ENCODE measurements at places on chromosomes 2 and 18.

DNA sequence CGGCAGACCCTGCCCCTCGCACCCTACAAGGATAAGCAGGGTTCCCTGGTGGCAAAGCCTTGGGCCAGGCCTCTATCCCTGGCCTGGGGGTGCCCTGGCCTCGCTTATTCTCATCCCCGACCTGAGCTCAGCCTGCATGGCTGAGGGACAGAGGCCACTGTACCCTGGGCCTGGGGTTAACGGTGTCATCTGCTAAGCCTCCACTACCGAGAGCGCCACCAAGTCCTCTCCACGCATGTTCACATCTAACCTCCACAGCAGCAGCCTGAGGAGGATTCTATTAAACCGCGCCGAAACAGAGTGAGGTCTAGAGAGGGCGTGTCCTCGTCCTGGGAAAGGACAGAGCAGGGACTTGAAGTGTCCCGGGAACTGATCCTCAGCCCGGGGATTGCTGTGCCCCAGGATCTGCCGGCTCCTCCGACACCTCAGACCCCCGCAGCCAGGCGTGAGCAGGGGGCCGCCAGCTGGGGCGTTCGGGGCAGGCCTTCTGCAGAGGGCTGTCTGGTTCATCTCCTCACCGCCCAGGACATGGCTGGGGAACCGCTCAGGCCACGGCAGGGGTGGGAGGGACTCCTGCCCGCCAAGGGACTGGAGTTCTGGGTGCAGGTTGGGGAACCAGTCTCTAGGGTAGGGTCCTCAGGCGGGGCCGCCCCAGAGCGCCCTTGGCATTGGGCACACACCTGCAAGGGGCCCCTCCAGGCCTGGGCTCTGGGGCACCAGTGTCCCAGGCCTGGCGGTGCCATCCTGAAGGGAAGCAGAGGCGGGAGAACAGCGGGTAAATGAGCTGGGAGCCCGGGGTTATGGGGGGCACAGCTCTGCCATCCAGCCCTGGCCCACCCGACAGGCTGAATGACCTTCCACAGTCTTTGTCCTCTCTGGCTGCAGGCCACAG lies 68.0 kb upstream of the SMAD7 start:
- DNase-seq = no peak

- DNase-seq = no peak
Measured at GRCh38 chr2:16224298-16225045, 284.1 kb downstream of the MYCN start.

GRCh38 chr2:140737006-140737405 lies 1393.8 kb downstream of the LRP1B start:
- DNase-seq = no peak

DNA sequence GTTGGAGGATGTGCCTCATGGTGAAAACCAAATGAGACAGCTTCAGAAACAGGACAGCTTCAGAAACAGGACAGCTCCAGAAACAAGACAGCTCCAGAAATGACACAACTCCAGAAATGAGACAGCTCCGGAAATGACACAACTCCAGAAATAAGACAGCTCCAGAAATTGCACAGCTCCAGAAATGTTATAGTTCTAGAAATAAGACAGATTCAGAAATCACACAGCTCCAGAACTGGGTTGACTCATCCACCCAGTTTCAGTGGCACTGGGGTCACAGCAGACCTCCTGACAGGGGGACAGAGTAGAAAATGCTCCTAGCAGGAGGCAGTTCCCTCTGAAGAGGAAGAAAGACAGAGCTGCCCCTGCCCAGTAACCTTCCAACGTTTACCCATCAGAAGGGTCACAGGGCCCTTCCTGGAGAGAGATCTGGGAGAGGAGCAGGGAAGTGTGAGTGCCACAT lies 26.9 kb upstream of the COL6A3 start:
- no peak for DNase-seq

- DNase-seq = peak; percentile 84
Measured at GRCh38 chr18:34122724-34123334, 101.9 kb downstream of the NOL4 start.

- DNase-seq = no peak
Measured at GRCh38 chr2:234278556-234279255, 218.2 kb downstream of the ARL4C start.

DNA sequence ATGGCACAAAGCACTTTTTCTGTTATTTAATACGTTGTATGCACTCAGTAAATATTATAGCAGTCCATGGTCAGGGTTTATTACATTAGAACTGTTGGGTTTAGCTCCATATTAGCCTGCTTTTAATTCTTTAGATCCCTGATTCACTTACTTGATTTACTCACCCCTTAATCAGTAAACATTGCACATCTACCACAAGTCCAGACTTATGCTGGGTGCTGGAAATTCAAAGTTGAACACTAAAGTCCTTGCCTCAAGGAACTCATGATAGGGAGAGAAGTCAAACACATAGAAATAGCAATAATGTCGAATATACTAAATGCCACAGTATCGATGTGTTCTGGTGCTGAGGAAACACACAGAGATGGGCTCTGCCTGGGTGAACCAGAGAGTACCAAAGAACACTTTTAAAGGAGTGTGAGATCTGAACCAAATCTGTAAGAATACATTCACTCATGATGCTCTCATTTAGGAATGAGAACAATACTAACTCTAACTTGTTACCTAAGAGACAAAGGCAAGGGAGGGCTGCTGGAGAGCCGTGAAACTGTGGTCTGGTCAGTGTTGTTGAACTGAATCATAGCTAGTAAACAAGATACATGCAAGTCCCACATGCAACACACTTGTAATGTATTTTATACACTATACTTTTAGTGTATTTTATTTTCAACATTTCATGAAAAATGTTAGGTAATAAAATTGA lies 4.9 kb downstream of the STAT4 start:
- no peak for DNase-seq

- no peak for DNase-seq
Measured at GRCh38 chr2:48454504-48454903, 75.5 kb upstream of the STON1 start.

DNA sequence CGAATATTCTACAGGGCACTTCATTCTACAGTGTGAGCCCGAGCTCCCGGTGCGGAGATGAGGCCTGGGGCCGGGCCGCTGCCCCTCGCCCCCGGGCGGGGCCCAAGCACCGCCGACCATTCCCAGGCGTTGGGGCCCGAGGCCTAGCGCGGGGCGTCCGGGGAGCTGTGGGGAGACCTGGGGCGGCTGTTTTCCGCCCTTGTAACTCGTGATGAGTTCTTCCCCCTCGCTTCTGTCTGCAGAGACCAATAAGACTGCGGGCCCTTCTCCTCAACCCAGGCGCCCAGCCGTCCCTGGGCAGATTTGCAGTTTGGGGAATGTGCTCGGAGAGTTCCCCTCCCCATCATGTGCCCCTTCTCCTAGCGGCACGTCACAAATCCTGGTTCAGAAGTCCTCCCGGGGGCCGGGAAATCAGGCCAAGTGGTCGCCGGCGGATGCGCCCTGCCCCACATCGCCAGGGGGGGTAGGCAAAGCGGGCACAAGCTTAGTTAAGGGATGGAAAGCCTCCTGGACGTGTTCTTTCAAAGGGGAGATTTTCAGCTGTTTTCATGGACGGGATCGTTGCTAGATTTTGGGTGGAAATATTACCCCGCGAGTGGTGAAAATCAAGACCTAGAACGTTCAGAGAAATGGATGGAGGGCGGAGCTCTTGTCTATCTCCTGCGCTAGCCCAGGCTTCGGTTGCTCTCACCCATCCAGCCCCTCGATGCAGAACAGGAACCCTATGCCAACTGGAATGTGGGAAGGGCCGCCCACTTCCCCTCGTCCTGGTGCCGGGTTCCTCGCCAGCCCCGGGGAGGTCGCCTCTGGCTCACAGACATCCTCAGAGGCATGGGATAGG lies 18.8 kb upstream of the HAAO start:
- peak; percentile 39 for DNase-seq

DNA sequence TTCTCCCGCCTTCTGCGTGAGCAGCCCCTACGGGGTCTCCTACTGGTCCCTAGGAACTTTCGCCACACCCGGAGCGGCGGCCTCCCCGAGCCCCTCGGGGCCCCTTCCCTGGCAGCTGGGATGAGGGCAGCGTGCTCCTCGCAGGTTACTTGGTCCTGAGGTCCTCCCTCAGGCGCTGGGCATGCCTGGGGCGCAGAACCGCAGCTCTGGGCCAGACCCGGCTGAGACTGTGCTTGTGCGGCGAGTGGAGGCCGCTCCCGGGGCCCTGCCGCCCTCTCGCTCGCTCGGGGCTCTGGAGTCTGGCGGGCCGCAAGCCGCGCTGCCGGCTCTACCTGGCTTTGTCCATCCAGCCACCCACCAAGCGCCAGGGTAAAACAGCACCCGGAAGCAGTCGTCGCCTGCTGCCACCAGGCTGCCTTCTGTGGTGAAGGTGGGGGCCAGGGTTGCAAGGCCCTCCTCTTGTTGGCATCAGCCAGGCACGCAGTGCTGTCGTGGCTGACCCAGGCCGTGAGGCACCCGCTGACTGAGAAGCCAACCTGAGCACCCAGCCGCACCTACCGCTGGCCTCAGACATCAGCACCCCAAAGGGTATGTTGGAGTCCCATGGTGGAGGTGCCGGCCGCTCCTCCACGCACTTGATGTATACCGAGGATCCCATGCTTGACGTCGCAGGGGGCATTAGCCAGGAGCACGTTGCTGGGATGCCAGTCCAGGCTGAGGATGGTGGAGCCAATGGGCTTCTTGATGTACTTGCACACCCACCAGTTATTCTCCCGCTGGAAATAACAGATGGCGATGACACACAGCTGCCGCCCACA lies 46.1 kb upstream of the PTH2R start:
- no peak for DNase-seq

GRCh38 chr2:1406434-1406833 lies 6.8 kb upstream of the TPO start:
- DNase-seq = no peak

DNA sequence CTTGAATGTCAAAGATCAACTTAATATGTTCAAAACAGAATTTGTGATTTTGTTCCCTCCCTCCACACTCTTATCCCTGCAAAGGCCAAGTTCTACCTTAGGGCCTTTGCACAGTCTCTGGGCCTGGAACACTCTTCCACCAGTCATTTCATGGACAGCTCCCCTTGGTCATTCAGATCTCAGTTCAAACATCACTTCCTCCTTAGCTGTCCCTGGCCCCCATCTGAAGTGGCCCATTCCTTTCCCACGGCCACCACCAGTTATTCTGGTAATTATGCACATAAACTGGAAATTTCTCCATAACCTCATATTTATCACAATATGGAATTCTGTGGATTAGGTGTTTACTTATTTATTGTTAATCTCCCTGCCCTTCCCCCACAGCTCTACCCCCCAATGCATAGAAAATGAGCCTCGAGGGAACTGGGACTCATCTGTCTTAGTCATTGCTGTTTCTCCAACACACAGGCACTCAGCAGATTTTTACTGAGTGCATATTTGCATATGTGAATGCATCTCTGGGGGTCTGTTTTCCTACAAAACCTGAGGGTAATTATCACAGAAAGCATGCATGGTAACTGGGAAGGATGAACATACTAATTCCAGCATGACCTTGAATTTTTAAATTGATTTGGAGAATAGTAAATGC lies 35.5 kb upstream of the SPTBN1 start:
- DNase-seq = no peak

DNA sequence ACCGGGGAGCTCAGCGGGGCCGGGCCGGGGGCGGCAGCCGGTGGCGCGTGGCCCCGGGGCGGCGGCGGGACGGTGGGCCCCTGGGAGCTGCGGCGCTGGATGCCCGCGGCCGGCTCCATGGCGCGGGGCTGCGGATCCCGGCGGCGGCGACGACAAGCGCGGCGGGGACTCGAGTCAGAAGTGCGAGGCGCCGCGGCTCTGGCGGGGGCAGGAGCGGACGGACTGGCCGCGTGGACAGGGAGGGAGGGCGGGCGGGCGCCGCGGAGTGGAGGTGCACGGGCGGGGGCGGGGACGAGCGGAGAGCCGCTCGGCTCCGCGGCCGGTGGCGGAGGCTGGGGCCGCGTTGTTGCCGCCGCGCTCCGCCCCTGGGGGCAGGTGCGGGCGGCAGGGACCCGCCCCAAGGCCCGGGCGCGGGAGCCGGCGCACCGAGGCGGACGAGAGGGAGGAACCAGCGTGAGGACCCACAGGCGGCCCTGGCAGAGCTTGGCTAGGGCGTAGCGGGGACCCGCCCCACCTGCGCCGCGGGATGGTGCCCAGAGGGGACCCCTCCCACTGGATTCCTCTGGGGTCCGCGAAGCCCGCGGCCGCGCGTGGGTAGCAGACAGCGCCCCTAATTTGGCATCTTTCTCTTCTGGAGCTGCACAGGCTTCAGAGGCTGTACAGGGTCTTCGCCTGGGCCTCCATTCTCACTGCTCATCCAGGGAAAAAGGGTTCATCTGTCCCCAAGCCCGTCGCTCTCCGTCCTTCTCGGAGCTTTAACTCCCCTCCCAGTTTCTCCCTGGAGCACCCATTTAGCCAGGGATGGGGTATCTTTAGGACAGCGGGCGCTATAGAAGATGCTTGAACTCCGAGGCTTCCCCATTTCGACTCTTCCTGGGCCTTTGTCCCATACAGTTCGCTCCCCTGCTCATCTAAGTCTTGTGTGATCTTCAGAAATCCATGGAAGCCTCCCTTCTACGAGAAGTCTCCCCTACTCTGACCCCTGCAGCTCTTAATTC lies at the start of gene TMEM163:
TMEM163 (minus strand) TSS at position 184 of the 998 bp plus-strand sequence.
- DNase-seq = no peak

DNA sequence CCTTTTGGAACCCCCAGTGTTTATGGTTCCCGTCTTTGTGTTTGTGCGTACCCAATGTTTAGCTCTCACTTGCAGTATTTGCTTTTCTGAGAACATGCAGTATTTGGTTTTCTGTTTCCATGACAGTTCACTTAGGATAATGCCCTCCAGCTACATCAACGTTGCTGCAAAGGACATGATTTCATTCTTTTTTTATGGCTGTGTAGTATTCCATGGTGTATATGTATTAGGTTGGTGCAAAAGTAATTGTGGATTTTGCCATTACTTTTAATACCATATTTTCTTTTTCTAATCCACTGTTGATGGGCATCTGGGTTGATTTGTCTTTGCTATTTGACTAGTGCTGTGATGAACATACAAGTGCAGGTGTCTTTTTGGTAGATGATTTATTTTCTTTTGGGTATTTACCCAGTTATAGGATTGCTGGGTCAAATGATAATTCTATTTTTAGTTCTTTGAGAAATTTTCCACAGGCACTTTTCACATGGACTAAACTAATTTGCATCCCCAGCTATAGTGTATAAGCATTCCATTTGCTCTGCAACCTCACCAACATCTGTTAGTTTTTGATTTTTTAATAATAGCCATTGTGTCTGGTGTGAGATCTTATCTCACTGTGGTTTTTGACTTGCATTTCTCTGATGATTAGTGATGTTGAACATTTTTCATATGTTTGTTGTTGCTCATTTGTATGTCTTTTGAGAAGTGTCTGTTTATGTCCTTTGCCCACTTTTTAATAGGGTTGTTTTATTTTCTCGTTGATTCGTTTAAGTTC lies 63.6 kb downstream of the CERS6 start:
- no peak for DNase-seq

- peak; percentile 42 for DNase-seq
Measured at GRCh38 chr2:173048897-173049661, 26.6 kb upstream of the MAP3K20 start.

DNA sequence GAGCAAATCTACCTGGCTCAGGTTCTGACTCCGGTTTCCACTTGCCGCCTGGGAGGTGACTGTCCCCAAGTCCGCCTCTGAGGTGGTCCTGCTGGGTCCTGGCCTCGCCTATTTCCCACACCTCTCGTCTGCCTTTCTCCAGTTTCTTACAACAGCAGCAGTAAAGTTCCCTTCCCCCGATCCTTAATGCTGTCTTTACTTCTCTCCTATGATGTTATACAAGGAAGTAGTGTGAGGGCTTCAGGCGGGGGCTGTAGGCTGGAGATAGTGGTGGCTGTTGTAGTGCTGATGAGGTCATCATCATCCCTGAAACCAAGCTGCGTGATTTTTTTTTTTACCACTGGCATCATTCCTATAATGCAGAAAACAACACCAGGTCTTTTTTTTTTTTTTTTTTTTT lies 18.9 kb downstream of the TGIF1 start:
- DNase-seq = no peak

All from NCI-H748 treated with DMSO at 0.1 percent for 48 hours (cell line).